ENCODE measurements at places on chromosomes 5 and 9. TPM values are rescaled to one million over a fixed set of nuclear protein-coding genes. Genes with fewer than 3 reads are reported as not detected.

The ASS1 gene
- total RNA-seq: 396 TPM

DNA sequence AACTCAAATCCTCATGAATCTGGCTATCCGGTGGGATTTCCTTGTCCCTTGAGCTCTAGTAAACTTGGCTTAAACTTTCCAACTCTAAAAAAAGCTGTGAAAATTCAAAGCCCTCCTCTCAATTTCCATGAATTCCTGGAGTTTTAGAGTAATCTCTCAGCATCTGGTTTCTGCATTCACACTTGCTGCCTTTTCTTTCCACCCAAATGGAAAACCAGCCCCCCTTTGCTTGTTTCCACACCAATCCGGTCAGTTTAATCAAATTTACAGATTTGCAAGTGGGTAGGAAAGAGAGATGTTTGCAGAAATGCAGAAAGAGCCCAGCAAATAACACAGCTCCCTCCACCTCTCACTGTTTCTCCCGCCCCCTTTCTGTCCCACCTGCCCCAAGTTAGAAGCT, 91.1 kb downstream of the ENC1 start:
- no peak overlapping the region for H3K4me3 ChIP-seq
- H3K27me3 ChIP-seq: no peaks in the 10 kb centered on the region
- H3K4me1 ChIP-seq: peaks cover 3% of the 10 kb centered on the region
- H3K27ac ChIP-seq: no peak overlapping the region
- DNase-seq: no peak

GRCh38 chr9:1051584-1052275, 1.6 kb downstream of the DMRT2 start:
- no peaks in the 10 kb centered on the region for H3K36me3 ChIP-seq
- peaks cover 17% of the 10 kb centered on the region for H3K27me3 ChIP-seq
- H3K4me3 ChIP-seq: peak overlapping the region; percentile 41
- no peak for DNase-seq
- peaks cover 38% of the 10 kb centered on the region for H3K4me1 ChIP-seq

GRCh38 chr9:138051586-138052321, 174.2 kb downstream of the CACNA1B start:
- no peak overlapping the region for H3K27ac ChIP-seq
- H3K4me3 ChIP-seq: no peak overlapping the region
- no peaks in the 10 kb centered on the region for H3K4me1 ChIP-seq
- H3K27me3 ChIP-seq: peaks cover 2% of the 10 kb centered on the region

All from liver (tissue), 10 donors.